ENCODE measurements at places on chromosomes 1 and 21. TPM values are rescaled to one million over a fixed set of nuclear protein-coding genes. Genes with fewer than 3 reads are reported as not detected.

GRCh38 chr1:40161888-40162397, 756 bp downstream of the RLF start:
- no peak for DNase-seq

GRCh38 chr1:214123061-214123784, 135.4 kb downstream of the PROX1 start:
- DNase-seq = no peak

DNA sequence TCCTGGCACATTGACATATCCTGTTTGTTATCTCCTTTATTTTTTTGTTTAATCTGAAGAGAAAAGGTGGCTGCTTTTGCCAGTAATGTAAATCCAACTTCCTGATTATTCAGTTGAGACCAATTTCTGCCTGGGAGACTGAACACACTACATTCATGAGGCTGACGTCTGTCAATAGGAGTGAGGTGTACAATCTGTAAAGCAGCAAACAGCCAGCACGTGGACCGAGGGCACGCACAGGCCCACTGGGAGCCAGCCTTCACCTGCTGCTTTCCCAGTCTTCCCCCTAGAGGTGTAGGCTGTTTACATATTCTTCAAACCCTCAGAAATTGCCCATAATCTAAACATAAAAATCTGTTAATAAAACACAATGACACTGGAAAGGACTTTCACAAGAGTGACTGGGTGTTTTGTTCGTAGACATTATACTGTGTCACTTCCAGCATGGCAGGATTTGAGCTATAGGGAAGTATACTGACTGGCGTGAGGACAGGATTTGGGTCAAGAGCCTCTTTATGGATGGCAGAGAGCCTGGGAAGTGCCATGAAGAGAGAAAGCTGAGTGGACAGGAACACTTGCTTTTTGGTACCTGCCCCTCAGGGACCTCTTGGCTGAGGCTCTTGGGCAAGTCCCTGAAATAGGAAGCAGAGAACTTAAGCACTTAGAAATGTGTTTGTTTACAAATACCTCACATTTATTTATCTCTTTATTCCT, 552.9 kb upstream of the CAMK1G start:
- no peak for DNase-seq

- no peak for DNase-seq
Measured at GRCh38 chr21:45015469-45015860, 58.9 kb upstream of the ADARB1 start.

- no peak for DNase-seq
Measured at GRCh38 chr1:66365635-66366034, 168.3 kb upstream of the SGIP1 start.

ADCY10 gene
- total RNA-seq = not detected

SMAP2 gene
- 142 TPM for total RNA-seq

PCP4L1 gene
- total RNA-seq = not detected

FCRL1 gene
- total RNA-seq = not detected

Data from activated T-cell treated with anti-CD3 and anti-CD28 coated beads, Interleukin-2, amount 50 U/mL, for 4 hours (primary cell).